GM23338 (cell line): ENCODE measurements at places on chromosomes 2 and 18. TPM values are rescaled to one million over a fixed set of nuclear protein-coding genes. Genes with fewer than 3 reads are reported as not detected.

- no peak overlapping the region for H3K4me3 ChIP-seq
- peaks cover 42% of the 10 kb centered on the region for H3K36me3 ChIP-seq
- H3K27me3 ChIP-seq: no peaks in the 10 kb centered on the region
- no peaks in the 10 kb centered on the region for H3K4me1 ChIP-seq
- no peak for DNase-seq
Observed at GRCh38 chr18:12973562-12974213, 17.5 kb upstream of the CEP192 start.

Gene SULT1C4
- 2.1 TPM in 2 replicates for total RNA-seq

DNA sequence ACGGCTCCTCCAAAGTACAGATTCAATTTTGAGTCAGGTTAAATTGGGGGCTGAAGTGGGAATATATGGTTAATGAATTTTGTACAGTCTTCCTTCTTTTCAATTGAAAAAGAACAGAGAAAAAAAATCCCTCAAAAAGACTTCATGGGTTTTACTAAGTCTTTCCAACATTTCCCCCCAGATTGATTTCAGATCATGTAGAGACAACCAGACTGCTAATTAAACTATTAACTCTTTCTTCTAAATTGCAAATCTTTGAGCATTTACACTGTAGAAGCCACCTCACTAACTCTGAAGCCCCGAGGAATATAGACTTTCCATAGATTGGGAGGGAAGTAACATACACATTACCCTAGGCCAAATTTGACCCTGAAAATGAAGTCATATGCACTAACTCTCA lies 771.0 kb downstream of the NRXN1 start:
- H3K36me3 ChIP-seq: no peaks in the 10 kb centered on the region
- H3K27ac ChIP-seq: no peak overlapping the region
- peaks cover 31% of the 10 kb centered on the region for H3K4me1 ChIP-seq

- H3K36me3 ChIP-seq: no peaks in the 10 kb centered on the region
- H3K4me3 ChIP-seq: no peak overlapping the region
- no peaks in the 10 kb centered on the region for H3K27me3 ChIP-seq
- DNase-seq: no peak
Observed at GRCh38 chr18:79476031-79476917, 80.5 kb downstream of the NFATC1 start.

- no peaks in the 10 kb centered on the region for H3K27me3 ChIP-seq
- peaks cover 3% of the 10 kb centered on the region; the same call in 1 of the 2 replicates for H3K36me3 ChIP-seq
- 0 out of 2 replicates have a peak overlapping the region, but pooled peaks have one; percentile 21 for H3K27ac ChIP-seq
- peak; percentile 9 for DNase-seq
- H3K4me3 ChIP-seq: no peak overlapping the region
Observed at GRCh38 chr2:191688934-191689695, 11.2 kb downstream of the NABP1 start.

Gene TBR1
- not detected in 2 replicates for total RNA-seq

DNA sequence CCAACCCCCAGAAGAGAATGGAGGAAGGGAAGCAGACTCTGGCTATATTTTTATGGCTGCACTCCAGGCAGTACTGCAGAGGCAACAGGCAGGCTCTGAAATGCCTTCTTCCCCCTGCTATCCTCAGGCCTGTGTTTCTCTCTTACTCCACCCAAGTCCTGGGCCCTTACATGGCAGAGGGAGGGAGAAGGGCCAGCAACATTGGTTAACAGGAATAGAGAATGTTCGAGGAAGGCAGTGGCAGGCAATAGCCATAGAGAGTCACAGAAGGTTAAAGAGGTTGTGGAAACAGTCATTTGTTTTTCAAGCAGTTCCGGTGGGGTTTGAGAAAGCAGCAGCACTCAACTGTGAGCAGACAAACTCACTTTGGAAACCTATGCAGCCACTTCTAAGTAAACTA lies 15.1 kb upstream of the DARS1 start:
- no peak for DNase-seq
- H3K4me1 ChIP-seq: 0 out of 2 replicates have a peak, but pooled peaks cover 9% of the 10 kb centered on the region
- H3K27me3 ChIP-seq: no peaks in the 10 kb centered on the region
- no peak overlapping the region for H3K27ac ChIP-seq
- no peak overlapping the region for H3K4me3 ChIP-seq
- no peaks in the 10 kb centered on the region for H3K36me3 ChIP-seq

GRCh38 chr2:187369471-187369870 lies 78.6 kb downstream of the CALCRL start:
- H3K27ac ChIP-seq: no peak overlapping the region
- no peak for DNase-seq
- H3K36me3 ChIP-seq: no peaks in the 10 kb centered on the region
- H3K4me3 ChIP-seq: no peak overlapping the region

Gene CCDC150
- total RNA-seq: 30.2 and 56.3 TPM in 2 replicates

DNA sequence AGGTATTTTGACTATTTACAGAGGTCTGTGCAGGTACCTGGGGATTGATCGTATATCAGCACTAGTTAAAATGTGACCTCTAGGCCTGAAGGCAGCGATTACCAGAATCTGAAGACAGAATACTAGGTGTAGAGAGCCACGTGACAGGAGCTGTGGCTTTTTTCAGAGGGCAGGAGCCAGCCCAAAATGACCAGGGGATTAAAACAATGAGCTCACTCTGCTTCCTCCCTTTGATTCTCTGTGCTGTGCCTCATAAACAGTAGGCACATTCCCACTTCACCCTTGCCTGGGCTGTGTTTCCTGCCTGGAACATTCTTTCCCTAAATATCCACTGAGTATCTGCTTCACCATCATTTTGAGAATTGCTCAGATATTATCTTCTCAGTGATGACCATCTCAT lies 15.2 kb downstream of the ITGAV start:
- H3K36me3 ChIP-seq: no peaks in the 10 kb centered on the region
- H3K4me1 ChIP-seq: peaks cover 13% of the 10 kb centered on the region; the same call in 1 of the 2 replicates
- H3K4me3 ChIP-seq: no peak overlapping the region
- DNase-seq: peak; percentile 28

GRCh38 chr2:152445791-152446201 lies 110.8 kb downstream of the FMNL2 start:
- no peaks in the 10 kb centered on the region for H3K27me3 ChIP-seq
- H3K36me3 ChIP-seq: no peaks in the 10 kb centered on the region
- no peak overlapping the region for H3K4me3 ChIP-seq
- no peak for DNase-seq
- no peak overlapping the region for H3K27ac ChIP-seq
- peaks cover 52% of the 10 kb centered on the region for H3K4me1 ChIP-seq

- no peak overlapping the region for H3K27ac ChIP-seq
- peaks cover 39% of the 10 kb centered on the region for H3K27me3 ChIP-seq
- DNase-seq: peak; percentile 84
- H3K4me3 ChIP-seq: no peak overlapping the region
- peaks cover 49% of the 10 kb centered on the region for H3K4me1 ChIP-seq
- no peaks in the 10 kb centered on the region for H3K36me3 ChIP-seq
Observed at GRCh38 chr2:144449028-144449406, 70.9 kb downstream of the ZEB2 start.

DNA sequence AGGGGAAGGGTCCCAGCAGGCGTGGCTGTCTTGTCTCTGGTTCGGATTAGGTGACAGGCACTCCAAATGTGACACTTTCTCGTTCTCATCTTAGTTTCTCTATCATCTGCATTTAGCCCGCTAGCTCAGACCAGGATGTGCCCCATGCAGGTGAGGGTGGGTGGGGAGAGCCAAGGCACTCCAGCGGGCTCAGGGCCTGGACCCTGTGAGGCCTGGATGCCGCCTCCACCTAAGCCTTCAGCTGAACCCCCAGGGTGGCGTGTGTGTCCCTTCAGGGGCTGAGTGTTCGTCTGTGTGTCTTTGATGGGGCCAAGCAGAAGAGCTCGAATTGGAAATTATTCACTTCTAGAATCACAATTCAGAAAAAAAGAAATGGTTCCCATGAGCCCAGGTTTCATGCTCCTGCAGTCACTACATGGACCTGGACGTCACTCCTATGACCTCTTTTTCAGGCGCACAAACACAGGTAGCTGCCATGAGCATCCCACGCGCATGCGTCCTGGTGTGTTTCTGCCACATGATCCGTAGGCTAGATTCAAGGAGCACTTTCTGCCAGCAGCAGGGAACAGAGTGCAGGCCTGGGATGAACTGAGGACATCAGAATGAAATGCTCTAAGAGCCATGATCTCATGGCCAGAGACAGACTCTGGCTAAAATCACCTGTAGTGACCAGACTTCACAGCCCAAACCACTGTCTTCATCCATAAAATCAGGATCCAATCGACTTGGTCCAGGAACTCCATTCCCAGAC lies 25.8 kb downstream of the CIDEA start:
- no peak overlapping the region for H3K4me3 ChIP-seq
- H3K4me1 ChIP-seq: peaks cover 10% of the 10 kb centered on the region; the same call in 1 of the 2 replicates
- DNase-seq: no peak
- no peaks in the 10 kb centered on the region for H3K36me3 ChIP-seq

DNA sequence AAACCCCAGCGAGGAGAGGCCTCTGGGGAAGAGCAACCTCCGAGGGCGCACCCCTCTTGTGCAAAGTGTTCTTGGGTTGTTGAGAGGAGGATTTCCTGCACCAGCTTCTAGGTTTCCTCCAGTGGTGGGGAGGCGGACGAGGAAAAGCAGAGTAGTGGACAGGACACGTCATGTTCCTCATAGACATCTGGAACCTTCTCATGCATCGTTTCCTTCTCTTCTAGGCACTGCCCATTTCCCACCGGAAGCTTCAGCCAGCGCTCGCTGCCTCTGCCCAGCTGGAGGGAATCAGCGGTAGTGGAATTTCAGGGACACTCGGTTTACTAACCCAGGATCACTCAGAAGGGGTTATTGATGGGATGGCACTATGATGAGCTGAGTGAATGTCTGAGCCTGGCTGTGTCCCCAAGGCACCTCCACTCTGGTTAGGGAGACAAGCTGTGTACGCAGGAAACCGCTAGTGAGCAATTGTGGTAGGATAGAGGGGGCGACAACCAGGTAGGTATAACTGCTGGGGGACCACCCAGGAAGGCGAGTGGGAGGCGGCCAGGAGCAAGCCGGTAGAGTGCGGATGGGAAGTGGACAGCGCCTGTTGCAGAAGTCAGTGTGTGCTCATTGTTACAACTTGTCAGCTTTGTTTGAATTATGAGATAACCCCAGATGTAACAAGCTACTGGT lies 960 bp upstream of the APOB start:
- peak overlapping the region; percentile 84; the same call in 1 of the 2 replicates for H3K4me3 ChIP-seq
- peak; percentile 27 for DNase-seq
- no peak overlapping the region for H3K27ac ChIP-seq
- peaks cover 17% of the 10 kb centered on the region for H3K27me3 ChIP-seq
- H3K4me1 ChIP-seq: peaks cover 35% of the 10 kb centered on the region
- no peaks in the 10 kb centered on the region for H3K36me3 ChIP-seq

DNA sequence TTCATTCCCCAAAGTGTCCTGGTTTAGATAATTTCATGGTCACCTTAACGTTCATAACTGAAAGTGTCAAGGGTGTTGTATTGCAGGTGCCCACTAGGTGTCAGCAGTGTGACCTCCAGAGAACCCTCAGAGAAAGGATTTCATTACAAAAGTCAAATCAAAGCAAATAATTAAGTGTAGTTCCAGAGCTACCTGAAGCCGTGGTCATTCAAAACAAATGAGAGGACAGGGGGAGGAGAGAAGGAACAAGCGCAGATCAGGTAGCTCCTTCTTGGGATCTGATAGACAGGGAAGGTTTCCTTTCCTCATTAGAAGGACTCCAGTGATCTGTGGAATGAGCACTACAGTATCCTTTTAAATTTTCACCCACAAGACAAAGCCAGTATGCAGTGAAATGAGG lies at the start of gene SLC9A4:
Gene SLC9A4, plus strand, starts transcription at position 207 of the 400 bp plus-strand sequence. CDS start 534 bp downstream, outside the sequence.
- DNase-seq: peak; percentile 81
- no peak within 1 kb of the TSS for H3K4me3 ChIP-seq
- no peak within 1 kb of the TSS for H3K27ac ChIP-seq

Gene NAT8
- not detected in 2 replicates for total RNA-seq

DNA sequence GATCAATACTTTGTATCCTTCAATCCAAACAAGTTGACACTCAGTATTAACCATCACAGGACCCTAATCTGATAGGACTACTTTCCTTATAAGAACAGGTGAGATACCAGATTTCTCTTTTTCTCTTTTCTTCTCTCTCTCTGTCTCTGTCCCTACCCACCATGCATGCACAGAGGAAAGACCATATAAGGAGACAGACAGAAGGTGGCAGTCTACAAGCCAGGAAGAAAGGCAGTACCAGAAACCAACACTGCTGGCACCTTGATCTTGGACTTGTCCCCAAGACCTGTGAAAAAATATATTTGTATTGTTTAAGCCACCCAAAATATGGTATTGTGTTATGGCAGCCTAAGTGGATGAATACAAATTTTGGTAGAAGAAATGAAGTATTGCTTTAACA lies 156.2 kb upstream of the KCNH7 start:
- DNase-seq: no peak
- no peak overlapping the region for H3K4me3 ChIP-seq
- H3K27ac ChIP-seq: no peak overlapping the region
- no peaks in the 10 kb centered on the region for H3K36me3 ChIP-seq
- H3K4me1 ChIP-seq: no peaks in the 10 kb centered on the region
- no peaks in the 10 kb centered on the region for H3K27me3 ChIP-seq

DNA sequence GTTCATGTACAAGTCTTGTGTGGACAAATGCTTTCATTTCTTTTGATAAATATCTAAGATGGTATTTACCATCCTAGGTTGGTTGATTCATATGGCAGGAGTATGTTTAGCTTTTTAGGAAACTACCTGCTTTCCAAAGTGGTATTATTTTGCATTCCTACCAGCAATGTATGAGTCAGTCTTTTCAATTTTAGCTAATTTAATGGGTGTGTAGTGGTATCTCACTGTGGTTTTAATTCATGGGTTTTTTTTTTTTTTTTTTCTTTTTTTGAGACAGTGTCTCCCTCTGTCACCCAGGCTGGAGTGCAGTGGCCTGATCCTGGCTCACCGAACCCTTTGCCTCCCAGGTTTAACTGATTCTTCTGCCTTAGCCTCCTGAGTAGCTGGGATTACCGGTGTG lies 4.2 kb downstream of the ZNF512 start:
- no peak overlapping the region for H3K4me3 ChIP-seq
- H3K36me3 ChIP-seq: no peaks in the 10 kb centered on the region
- H3K27me3 ChIP-seq: no peaks in the 10 kb centered on the region
- peaks cover 7% of the 10 kb centered on the region; the same call in 1 of the 2 replicates for H3K4me1 ChIP-seq

DNA sequence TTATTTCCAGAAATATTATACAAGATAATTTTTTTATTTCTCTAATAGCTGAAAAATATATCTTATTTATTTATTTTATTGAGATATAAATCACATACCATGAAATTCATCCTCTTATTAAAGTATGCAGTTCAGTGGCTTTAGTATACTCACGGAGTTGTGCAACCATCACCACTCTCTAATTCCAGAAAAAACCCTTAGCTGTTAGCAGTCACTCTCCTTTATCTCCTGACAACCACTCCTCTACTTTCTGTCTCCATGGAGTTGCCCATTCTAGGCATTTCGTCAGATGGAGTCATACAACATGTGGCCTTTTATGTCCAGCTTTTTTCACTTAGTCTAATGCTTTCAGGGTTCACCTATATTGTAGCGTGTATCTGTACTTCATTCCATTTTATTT lies 66.5 kb downstream of the TCF7L1 start:
- no peaks in the 10 kb centered on the region for H3K36me3 ChIP-seq
- H3K27ac ChIP-seq: no peak overlapping the region
- peaks cover 3% of the 10 kb centered on the region; the same call in 1 of the 2 replicates for H3K4me1 ChIP-seq
- no peak overlapping the region for H3K4me3 ChIP-seq
- no peaks in the 10 kb centered on the region for H3K27me3 ChIP-seq

Gene LTBP1
- 34.1 and 49.8 TPM in 2 replicates for total RNA-seq

Gene LRATD1
- total RNA-seq: 3.5 and 5.7 TPM in 2 replicates

Gene CAPN14
- total RNA-seq: 0.54 TPM in 1 of 2 replicates, not detected in the other

Gene ABCB11
- not detected in 2 replicates for total RNA-seq
